T-helper 17 cell (primary cell): ENCODE measurements at places on chromosomes 16 and 17. TPM values are rescaled to one million over a fixed set of nuclear protein-coding genes. Genes with fewer than 3 reads are reported as not detected.

DNA sequence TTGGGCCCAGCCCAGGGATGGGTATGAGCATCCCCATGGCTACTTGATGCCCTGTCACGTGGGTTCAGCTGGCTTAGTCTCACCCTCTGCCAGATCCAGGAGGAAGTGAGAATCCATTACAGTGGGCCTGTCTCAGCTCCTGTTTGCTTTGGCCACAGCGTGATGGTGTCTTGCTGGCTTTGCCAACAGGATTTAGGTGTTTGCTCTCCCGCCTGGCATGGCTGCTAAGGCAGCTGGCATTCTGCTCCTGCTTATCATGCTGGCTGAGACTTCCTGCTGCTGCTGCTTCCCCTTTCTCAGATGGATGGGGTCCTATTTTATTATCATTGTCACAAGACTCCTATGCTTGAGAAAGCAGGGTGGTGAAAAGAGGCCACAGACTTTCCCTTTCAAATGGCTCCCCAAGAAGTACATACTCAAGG lies 28.3 kb upstream of the HOXB13 start:
- H3K4me1 ChIP-seq = peaks cover 2% of the 10 kb centered on the region
- H3K36me3 ChIP-seq = peaks cover 9% of the 10 kb centered on the region
- no peak overlapping the region for H3K4me3 ChIP-seq
- no peak overlapping the region for H3K27ac ChIP-seq

KRT33B gene
- total RNA-seq = not detected

- no peaks in the 10 kb centered on the region for H3K4me1 ChIP-seq
- H3K27ac ChIP-seq = no peak overlapping the region
- no peaks in the 10 kb centered on the region for H3K36me3 ChIP-seq
- no peak overlapping the region for H3K4me3 ChIP-seq
Observed at GRCh38 chr16:49096176-49096945, 185.3 kb downstream of the CBLN1 start.

DNA sequence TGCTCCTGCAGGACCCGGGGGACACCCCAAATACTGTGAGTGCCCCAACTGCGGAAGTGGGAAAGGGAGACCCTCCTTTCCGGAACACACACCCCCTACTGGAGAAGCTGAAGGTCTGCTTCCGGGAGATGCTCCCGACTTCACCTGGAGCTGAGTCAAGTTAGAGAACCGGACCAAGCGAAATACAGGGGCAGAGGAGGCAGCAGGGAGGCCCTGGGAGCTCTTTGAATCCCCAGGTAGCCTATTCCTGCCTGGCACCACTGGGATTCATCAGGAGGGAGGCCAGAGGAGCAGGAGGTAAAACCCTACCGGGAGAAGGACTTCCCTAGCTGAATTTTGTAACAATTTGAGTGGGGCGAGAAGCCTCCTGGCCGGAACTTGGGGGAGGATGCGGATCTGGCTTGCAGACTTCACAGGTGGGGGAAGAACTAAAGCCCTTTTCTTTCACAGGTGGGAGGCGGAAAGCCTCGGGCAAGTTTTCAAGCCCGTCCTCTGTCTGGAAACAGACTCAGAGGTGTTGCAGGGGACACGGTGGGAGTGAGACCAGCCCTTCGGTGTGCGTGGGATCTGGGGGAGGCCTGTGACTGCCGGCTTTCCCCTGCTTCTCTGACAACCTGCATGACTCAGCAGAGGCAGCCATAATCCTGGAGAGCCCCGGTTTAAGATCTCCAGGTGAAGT lies 22.4 kb upstream of the TEKT1 start:
- H3K4me1 ChIP-seq = peaks cover 14% of the 10 kb centered on the region
- DNase-seq = no peak
- H3K4me3 ChIP-seq = peak overlapping the region; percentile 81
- H3K36me3 ChIP-seq = peaks cover 5% of the 10 kb centered on the region
- H3K27ac ChIP-seq = peak overlapping the region; percentile 39

GRCh38 chr16:84065536-84066132 lies 23.0 kb upstream of the SLC38A8 start:
- H3K27ac ChIP-seq = no peak overlapping the region
- no peak overlapping the region for H3K4me3 ChIP-seq
- peaks cover 8% of the 10 kb centered on the region for H3K36me3 ChIP-seq
- DNase-seq = no peak
- H3K4me1 ChIP-seq = peaks cover 7% of the 10 kb centered on the region
- no peaks in the 10 kb centered on the region for H3K27me3 ChIP-seq

NPIPA3 gene
- 1.5 TPM for total RNA-seq

- DNase-seq = no peak
- no peak overlapping the region for H3K4me3 ChIP-seq
- H3K4me1 ChIP-seq = peaks cover 24% of the 10 kb centered on the region
- no peak overlapping the region for H3K27ac ChIP-seq
Observed at GRCh38 chr17:30337393-30337999, 3.6 kb upstream of the TMIGD1 start.

- no peak overlapping the region for H3K4me3 ChIP-seq
- H3K27me3 ChIP-seq = no peaks in the 10 kb centered on the region
- DNase-seq = no peak
- H3K36me3 ChIP-seq = peaks cover 2% of the 10 kb centered on the region
- peaks cover 9% of the 10 kb centered on the region for H3K4me1 ChIP-seq
Observed at GRCh38 chr16:56312556-56312955, 112.8 kb downstream of the AMFR start.

DNA sequence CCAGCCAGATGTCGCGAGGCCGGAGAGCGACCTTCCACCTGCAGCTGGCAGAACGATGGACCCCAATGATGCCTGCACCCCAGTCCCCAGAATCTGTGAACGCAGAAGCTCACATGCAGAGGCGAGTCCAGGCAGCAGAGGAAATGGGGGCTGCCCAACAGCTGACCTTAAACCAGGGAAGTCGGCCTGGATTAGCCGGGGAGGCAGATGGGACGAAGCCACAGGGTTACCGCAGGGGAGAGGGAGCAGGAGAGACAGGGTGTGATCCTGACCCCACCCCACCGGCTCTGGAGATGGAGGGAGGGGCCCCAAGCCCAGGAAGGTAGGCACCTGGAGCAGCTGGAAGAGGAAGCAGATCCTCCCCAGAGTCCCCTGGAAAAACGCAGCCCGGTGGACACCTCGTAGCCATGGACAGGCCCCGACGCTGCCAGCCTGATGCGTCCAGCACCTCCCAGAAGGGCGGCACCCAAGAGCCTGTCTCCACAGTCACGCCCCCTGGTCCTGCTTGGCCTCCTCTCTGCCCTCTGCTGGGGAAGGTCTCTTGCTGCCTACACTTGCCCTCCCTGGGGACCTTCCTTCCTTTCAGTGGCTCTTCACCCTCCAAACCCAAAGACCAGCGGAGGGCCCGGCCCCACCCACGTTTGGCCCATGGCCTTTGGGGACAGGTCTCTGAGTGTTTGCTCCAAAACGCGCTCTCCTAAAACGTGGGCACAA lies 37.3 kb downstream of the PIEZO1 start:
- peaks cover 24% of the 10 kb centered on the region for H3K4me1 ChIP-seq
- H3K27ac ChIP-seq = no peak overlapping the region
- DNase-seq = no peak
- no peaks in the 10 kb centered on the region for H3K27me3 ChIP-seq
- no peaks in the 10 kb centered on the region for H3K36me3 ChIP-seq
- no peak overlapping the region for H3K4me3 ChIP-seq

- no peaks in the 10 kb centered on the region for H3K36me3 ChIP-seq
- no peak for DNase-seq
- H3K27me3 ChIP-seq = peaks cover 23% of the 10 kb centered on the region
- no peaks in the 10 kb centered on the region for H3K4me1 ChIP-seq
- no peak overlapping the region for H3K4me3 ChIP-seq
Observed at GRCh38 chr17:35947156-35947585, 3.7 kb upstream of the LYZL6 start.

SYNRG gene
- 76.2 TPM for total RNA-seq

GRCh38 chr17:76865174-76865573 lies 3.0 kb upstream of the MGAT5B start:
- peaks cover 17% of the 10 kb centered on the region for H3K27me3 ChIP-seq
- H3K4me3 ChIP-seq = no peak overlapping the region
- no peak overlapping the region for H3K27ac ChIP-seq
- H3K4me1 ChIP-seq = peaks cover 2% of the 10 kb centered on the region
- no peaks in the 10 kb centered on the region for H3K36me3 ChIP-seq

- no peaks in the 10 kb centered on the region for H3K27me3 ChIP-seq
- H3K4me1 ChIP-seq = peaks cover 51% of the 10 kb centered on the region
- H3K4me3 ChIP-seq = peak overlapping the region; percentile 80
- DNase-seq = peak; percentile 54
Observed at GRCh38 chr17:41308251-41308917, 725 bp downstream of the KRTAP16-1 start.

ALOX12 gene
- total RNA-seq = 1.2 TPM

DNA sequence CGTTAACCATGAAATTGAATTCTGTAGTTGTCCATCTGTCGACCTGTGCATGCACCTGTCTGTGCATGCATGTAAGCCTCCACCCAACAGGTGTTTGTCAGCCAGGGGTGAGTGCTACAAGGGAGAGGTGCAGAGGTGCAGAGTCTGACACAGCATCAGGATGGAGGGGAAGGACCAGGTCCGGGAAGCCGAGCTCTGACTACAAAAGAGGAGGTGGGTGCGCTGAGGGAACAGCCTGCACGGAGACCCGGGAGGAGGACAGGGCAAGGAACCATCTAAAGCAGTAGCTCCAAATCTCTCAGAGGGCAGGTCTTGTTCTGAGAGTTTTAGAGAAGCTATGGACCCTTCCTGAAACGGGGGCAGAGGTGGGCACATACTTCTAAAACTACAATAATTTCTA lies 54.1 kb downstream of the B9D1 start:
- no peak for DNase-seq
- no peak overlapping the region for H3K27ac ChIP-seq
- H3K36me3 ChIP-seq = no peaks in the 10 kb centered on the region
- H3K27me3 ChIP-seq = peaks cover 42% of the 10 kb centered on the region
- H3K4me1 ChIP-seq = peaks cover 23% of the 10 kb centered on the region

- DNase-seq = no peak
- H3K27me3 ChIP-seq = no peaks in the 10 kb centered on the region
- H3K4me3 ChIP-seq = no peak overlapping the region
Observed at GRCh38 chr17:19709841-19710240, 6.5 kb downstream of the SLC47A2 start.

CRHR1 gene
- not detected for total RNA-seq

- H3K27me3 ChIP-seq = no peaks in the 10 kb centered on the region
- H3K4me1 ChIP-seq = peaks cover 28% of the 10 kb centered on the region
- H3K4me3 ChIP-seq = peak overlapping the region; percentile 57
- DNase-seq = no peak
Observed at GRCh38 chr17:4357030-4357628, 9.3 kb downstream of the UBE2G1 start.

- H3K36me3 ChIP-seq = no peaks in the 10 kb centered on the region
- no peaks in the 10 kb centered on the region for H3K4me1 ChIP-seq
- no peak for DNase-seq
- no peaks in the 10 kb centered on the region for H3K27me3 ChIP-seq
- no peak overlapping the region for H3K4me3 ChIP-seq
- no peak overlapping the region for H3K27ac ChIP-seq
Observed at GRCh38 chr16:26231647-26232046, 539.9 kb downstream of the HS3ST4 start.

- no peaks in the 10 kb centered on the region for H3K27me3 ChIP-seq
- peaks cover 2% of the 10 kb centered on the region for H3K36me3 ChIP-seq
- peaks cover 8% of the 10 kb centered on the region for H3K4me1 ChIP-seq
- peak overlapping the region; percentile 74 for H3K27ac ChIP-seq
Observed at GRCh38 chr17:45440161-45440778, 7.6 kb upstream of the ARHGAP27 start.

- no peak overlapping the region for H3K4me3 ChIP-seq
- peak overlapping the region; percentile 32 for H3K27ac ChIP-seq
- no peak for DNase-seq
- peaks cover 56% of the 10 kb centered on the region for H3K27me3 ChIP-seq
- H3K4me1 ChIP-seq = peaks cover 10% of the 10 kb centered on the region
Observed at GRCh38 chr17:19357761-19358160, 4.8 kb downstream of the B9D1 start.

P2RX5 gene
- 21.8 TPM for total RNA-seq

- peaks cover 18% of the 10 kb centered on the region for H3K4me1 ChIP-seq
- H3K36me3 ChIP-seq = peaks cover 27% of the 10 kb centered on the region
- no peak for DNase-seq
- no peak overlapping the region for H3K4me3 ChIP-seq
- H3K27ac ChIP-seq = no peak overlapping the region
Observed at GRCh38 chr17:2289878-2290478, 13.6 kb downstream of the SMG6 start.

- H3K27me3 ChIP-seq = no peaks in the 10 kb centered on the region
- no peaks in the 10 kb centered on the region for H3K36me3 ChIP-seq
- peaks cover 34% of the 10 kb centered on the region for H3K4me1 ChIP-seq
- peak overlapping the region; percentile 77 for H3K27ac ChIP-seq
Observed at GRCh38 chr17:50883850-50884438, 17.8 kb upstream of the TOB1 start.

GRCh38 chr17:2649191-2649590 lies 55.7 kb downstream of the PAFAH1B1 start:
- H3K4me1 ChIP-seq = peaks cover 6% of the 10 kb centered on the region
- no peak overlapping the region for H3K4me3 ChIP-seq
- H3K27me3 ChIP-seq = no peaks in the 10 kb centered on the region
- peak overlapping the region; percentile 69 for H3K27ac ChIP-seq

DNA sequence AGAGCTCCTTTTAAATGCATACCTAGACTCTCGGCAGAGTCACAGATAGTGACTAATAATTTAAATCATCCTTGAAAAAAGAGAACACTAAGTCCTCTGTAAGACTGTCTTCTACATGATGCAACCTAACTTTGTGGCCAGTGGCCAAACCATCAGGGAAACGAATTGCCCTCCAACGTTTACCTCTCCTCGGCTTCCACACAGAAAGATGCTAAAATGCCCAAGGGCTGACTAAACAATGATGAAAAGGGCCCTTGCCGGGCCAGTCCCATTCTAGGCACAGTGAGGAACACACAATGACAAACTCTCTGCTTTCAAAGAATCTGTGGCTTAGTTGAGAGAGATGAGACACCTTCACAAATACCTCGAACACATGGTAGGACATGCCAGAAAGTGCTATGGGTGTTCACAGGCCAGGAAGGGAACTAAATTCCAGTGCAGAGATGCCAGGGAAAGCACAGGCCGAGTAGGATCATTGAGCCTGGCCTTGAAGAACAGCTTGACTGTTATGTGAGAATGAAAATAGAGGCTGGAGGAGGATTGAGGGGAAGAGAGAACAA lies 35.3 kb upstream of the PITPNM3 start:
- H3K36me3 ChIP-seq = peaks cover 26% of the 10 kb centered on the region
- DNase-seq = no peak
- no peak overlapping the region for H3K4me3 ChIP-seq
- H3K27ac ChIP-seq = peak overlapping the region; percentile 72

DNA sequence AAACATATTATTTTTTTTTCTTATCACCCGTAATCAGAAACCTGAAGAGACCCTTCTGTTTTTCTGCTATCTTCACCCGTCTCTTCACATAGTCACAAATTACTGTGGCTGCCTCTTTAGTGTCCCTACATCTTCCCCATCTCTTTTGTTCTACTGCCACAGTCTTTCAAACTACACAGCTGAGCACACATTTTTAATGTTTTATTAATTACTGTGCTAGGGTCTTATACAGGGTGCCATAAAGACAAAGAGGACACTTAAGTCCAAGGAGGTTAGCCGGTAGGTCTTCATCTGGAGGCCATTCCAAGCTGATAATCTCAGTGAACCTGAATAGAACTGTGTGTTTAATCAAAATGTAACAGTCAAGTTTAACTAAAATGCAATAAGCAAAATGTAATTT lies 20.7 kb downstream of the CNTNAP4 start:
- H3K36me3 ChIP-seq = no peaks in the 10 kb centered on the region
- H3K4me3 ChIP-seq = no peak overlapping the region
- H3K4me1 ChIP-seq = no peaks in the 10 kb centered on the region
- no peak for DNase-seq

- no peak for DNase-seq
- peaks cover 3% of the 10 kb centered on the region for H3K36me3 ChIP-seq
- H3K4me3 ChIP-seq = peak overlapping the region; percentile 77
- H3K27ac ChIP-seq = no peak overlapping the region
- peaks cover 10% of the 10 kb centered on the region for H3K27me3 ChIP-seq
Observed at GRCh38 chr16:2968368-2968737, 795 bp upstream of the PAQR4 start.
